ENCODE measurements at places on chromosomes 2 and 18.

DNA sequence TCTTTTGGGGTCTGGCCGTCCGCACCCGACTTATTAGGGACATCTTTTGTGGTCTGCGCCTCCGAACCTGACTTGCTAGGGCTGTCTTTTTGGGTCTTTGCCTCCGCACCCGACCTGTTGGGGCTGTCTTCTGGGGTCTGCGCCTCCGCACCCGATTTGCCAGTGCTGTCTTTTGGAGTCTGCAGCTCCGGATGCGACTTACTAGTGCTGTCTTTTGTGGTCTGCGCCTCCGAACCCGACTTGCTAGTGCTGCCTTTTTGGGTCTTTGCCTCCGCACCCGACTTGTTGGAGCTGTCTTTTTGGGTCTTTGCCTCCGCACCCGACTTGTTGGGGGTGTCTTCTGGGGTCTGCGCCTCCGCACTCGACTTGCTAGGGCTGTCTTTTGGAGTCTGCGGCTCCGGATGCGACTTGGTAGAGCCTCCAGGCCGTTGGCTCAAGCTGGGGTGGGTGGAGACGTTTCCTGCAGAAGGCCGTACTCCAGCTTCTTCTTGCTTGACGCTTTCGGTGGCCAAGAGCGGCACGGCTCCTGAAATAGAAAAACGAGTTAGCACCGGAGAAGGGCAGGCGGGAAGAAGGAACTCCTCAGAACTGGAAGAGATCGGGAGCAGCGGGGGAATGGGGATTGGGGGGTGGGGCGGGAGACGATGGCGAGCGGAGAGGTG, 498 bp downstream of the TGOLN2 start:
- DNase-seq, result peak; percentile 55

GRCh38 chr2:169637620-169638019, 53.5 kb downstream of the PPIG start:
- DNase-seq, result no peak

- no peak for DNase-seq
Observed at GRCh38 chr18:25704494-25704893, 352.5 kb upstream of the ZNF521 start.

GRCh38 chr2:134943540-134943939, 24.9 kb downstream of the CCNT2 start:
- no peak for DNase-seq

- no peak for DNase-seq
Observed at GRCh38 chr2:47345590-47345924, 57.4 kb upstream of the MSH2 start.

Measured in CD4-positive, alpha-beta T cell (primary cell).